Activated CD4-positive, alpha-beta T cell treated with anti-CD3 and anti-CD28 coated beads, Interleukin-2, amount 50 U/mL, for 24 hours (primary cell): ENCODE measurements at places on chromosomes 1 and 21.

GRCh38 chr1:44505210-44505993 lies 100.3 kb downstream of the RNF220 start:
- no peak for DNase-seq

- no peak for DNase-seq
Observed at GRCh38 chr1:221448585-221449175, 293.2 kb downstream of the DUSP10 start.

- no peak for DNase-seq
Observed at GRCh38 chr21:45372732-45373355, 32.1 kb upstream of the COL18A1 start.

DNA sequence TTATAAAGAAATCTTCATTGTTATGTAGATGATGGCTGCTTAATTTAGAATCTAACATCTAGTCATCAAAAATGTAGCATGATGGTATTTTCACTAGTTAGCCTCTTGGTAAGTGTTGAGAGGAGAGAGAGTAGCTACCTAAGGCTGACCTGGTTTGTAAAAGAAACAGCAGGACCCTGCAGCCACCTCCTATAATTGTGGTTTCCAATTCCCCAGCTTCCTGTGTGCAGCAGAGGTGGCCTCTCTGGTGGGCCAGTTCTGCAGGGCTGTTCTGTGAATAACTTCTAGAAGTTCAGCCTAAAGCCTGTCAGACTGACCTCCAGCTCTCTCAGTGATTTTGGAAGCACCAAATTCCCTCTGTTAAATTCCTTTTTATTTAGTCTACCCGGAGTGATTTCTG lies 246.4 kb upstream of the LRRC7 start:
- no peak for DNase-seq

- no peak for DNase-seq
Observed at GRCh38 chr1:118963456-118964430, 24.4 kb downstream of the TBX15 start.

- DNase-seq, result no peak
Observed at GRCh38 chr1:44547361-44547760, 126.9 kb downstream of the TMEM53 start.

DNA sequence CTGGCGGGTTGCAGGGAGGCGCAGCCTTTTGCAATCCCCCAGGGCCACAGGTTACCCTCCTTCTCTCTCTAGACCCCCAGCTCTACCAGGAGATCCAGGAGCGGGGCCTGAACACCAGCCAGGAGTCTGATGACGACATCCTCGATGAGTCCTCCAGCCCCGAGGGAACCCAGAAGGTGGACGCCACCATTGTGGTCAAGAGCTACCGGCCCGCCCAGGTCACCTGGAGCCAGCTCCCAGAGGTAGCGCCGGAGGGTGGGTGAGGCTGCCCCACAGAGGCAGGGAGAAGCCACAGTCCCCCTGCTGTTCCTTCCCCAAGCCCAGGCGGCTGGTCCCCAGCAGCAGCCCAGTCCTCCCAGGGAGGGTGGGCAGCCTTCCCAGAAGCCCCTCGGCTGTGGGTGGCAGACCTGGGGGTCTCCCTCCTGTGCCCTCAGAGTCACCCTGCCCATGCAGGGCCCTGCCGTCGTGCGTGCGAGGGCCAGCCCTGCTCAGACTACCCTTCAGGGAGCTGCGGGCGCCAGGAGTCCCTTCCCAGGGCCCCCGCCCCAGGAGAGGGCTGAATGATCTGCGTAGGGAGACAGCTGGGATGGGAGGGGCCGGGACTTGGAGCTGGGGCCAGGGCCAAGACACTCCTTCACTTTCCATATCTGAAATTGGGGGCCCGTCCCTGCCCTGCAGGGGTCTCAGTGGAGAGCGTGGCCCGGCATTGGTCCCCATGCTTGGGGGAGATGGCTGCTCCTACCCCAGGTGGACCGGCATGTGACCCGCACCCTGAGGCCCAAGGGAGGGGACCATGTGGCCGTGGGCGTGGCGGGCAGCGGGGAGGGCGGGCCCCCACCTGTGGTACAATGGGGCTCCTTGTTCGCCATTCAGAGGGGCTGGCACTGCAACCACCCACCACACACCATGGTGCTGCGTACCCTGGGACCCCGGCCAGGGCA lies 12.9 kb downstream of the ARHGEF16 start:
- DNase-seq, result no peak

- no peak for DNase-seq
Observed at GRCh38 chr1:154842635-154843034, 27.4 kb downstream of the KCNN3 start.
